NCI-H187 treated with DMSO at 0.1 percent for 48 hours (cell line): ENCODE measurements at places on chromosomes 16 and 17.

GRCh38 chr17:79215631-79216030, 141.0 kb downstream of the ENGASE start:
- DNase-seq: no peak

DNA sequence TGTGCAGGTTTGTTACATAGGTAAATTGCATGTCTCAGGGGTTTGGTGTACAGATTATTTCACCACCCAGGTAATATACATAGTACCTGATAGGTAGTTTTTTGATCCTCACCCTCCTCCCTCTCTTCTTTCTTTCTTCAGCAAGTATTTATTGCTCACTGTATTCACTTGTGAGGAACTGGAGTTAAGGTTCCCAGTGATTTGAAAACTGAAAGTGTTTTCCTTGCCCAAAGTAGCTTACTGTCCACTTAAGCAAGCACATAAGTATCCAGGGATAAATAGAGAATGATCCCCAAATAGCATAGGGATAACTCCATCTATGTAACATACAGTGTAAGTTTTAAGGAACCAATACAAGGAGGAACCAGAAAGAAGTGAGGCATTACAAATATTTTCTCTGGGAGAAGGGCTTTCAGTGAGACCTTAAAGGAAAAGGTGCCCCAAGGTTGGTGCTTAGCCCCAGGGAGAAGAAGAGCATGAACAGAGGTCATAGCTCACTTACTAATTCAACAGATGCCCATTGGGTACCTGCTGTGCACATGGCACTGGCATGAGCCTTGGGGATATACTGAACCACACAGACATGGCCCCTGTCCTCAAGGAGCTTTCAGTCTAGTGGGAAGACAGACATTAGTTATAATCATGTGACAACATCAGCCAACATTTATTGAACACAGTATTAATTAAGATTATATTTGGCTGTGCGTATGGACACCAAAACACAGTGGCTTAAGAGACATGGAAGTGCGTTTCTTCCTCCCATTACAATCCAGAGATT, 17.0 kb downstream of the MYL4 start:
- DNase-seq: no peak

DNA sequence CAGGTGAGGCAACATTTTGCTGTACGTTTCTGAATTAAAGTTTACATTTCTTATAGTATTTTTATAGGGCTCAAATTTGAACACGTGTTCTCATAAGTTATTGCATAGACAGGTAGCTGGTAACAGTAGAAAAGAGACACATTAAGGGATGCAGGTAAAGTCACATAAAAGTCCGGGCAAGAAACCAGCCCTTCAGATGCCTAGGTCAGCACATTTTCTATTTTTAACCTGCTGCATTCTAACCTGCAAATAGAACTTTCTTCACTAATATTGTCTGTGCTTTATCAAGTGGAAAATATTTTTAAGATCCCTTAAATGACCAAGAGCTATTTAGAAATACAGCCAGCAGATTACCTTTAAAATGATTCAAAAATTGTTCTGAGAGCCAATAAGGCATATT, 307.4 kb upstream of the AXIN2 start:
- DNase-seq: no peak

GRCh38 chr16:47958726-47959125, 197.1 kb downstream of the ABCC12 start:
- DNase-seq: no peak

- DNase-seq: no peak
Measured at GRCh38 chr17:42361781-42362186, 26.5 kb downstream of the STAT3 start.

DNA sequence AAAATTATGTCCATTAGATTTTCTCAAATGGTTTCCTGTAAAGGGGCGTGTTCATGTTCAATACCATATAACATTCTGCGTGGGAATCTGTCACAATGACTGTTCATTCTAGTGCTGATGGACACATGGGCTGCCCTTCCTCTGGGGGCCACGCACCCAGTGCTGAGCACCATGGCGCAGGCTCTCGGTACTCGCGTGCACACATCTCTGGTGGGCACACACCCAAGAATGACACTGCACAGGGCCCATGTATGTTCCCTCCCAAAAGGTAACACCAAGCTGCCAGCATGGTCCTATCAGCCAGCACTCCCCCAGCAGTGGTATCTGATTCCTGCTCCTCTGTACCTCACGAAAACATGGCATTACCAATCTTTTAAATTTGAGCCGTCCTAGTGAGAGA, 13.7 kb downstream of the B9D1 start:
- no peak for DNase-seq

DNA sequence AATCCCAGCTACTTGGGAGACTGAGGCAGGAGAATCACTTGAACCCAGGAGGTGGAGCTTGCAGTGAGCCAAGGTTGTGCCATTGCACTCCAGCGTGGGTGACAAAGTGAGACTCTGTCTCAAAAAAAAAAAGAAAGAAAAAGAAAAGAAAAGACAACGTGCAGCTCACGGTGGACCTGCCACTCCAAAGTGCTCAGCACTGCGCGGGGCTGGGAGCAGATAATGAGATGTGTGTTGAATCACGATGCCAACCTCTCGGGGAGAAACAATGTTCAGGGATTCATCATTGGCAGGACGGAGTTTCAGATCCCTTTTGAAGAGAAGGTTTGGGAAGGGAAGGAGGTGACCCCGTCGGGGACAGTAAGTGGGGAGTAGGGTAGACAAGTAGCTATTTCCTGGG, 19.2 kb downstream of the WFDC1 start:
- no peak for DNase-seq

- no peak for DNase-seq
Measured at GRCh38 chr16:19177111-19177739, 9.2 kb downstream of the SYT17 start.

DNA sequence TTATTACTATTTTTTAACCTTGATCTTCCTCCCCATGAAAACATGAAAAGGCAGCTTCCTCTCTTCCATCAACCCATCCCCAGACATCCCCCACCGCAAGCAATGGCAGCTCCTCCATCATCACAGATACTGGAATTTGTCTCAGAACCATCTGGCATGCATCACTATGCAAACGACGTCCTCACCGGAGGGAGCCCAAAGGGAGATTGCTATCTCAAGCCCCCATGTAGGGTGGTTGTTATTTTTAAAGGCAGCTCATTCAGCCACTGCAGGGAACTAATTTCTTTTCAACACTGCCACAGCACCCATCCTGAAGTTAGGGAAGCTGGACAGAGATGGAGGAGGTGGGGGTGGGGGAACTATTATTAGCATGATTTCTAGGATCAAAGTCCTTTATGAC, 222.5 kb downstream of the FOXL1 start:
- no peak for DNase-seq

DNA sequence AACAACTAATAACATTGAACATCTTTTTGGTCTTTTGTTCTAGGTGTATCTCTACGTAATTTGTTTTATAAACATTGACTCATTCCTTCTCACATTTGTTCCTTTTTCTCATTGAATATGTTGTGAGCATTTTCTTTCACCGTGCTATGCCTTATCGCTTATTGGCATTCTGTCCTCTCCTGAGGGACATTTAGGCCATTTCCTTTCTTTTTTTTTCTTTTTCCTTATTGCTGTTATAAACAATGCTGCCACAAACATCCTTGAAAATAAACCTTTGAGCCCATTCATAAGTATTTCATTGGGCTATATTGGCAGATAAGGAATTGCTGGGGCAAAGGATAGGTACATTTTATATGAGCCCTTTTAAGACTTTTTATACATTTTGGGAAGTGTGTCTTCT, 32.4 kb downstream of the WSCD1 start:
- no peak for DNase-seq

- DNase-seq: no peak
Measured at GRCh38 chr16:81586417-81586816, 141.8 kb downstream of the CMIP start.
